ENCODE measurements at places on chromosomes 2 and 18.

DNA sequence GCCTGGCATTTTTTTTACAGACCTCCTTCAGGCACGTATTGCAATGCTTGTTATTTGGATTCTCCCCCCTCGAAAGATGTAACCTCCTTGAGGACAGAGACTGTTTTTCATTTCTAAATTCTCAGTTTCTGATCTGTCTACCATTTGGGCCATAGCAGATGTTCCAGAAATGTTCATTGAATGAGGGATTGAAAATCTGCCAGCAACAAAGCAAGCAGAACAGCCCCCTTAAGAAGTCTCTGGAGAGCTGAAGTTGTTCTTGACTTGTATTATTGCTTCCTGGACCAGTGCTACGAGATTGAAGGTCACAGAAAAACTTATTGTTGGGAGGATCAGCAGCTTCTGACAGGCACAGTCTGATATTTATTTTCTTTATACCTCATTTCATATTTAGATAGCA lies 355.5 kb downstream of the EPHA4 start:
- no peak for DNase-seq

GRCh38 chr2:85900366-85900765 lies 11.6 kb upstream of the ST3GAL5 start:
- DNase-seq: no peak

GRCh38 chr2:67854798-67855197 lies 208.0 kb downstream of the C1D start:
- DNase-seq: no peak

DNA sequence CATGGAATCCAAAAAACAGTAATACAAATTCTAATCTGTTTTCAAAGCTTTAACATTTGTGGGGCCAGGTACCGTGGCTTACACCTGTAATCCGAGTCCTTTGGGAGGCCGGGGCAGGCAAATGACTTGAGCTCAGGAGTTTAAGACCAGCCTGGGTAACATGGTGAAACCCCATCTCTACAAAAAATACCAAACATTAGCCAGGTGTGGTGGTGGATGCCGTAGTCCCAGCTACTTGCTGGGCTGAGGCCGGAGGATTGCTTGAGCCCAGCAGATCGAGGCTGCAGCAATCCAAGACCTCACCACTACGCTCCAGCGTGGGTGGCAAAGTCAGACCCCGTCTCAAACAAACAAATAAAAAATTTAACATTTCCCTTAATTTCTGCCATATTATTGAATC lies 74.3 kb upstream of the SALL3 start:
- no peak for DNase-seq

GRCh38 chr2:216188559-216188850 lies 79.4 kb downstream of the XRCC5 start:
- no peak for DNase-seq

GRCh38 chr18:67261931-67262552 lies 254.5 kb downstream of the DSEL start:
- no peak for DNase-seq

GRCh38 chr2:9697909-9698308 lies 67.1 kb upstream of the YWHAQ start:
- no peak for DNase-seq

DNA sequence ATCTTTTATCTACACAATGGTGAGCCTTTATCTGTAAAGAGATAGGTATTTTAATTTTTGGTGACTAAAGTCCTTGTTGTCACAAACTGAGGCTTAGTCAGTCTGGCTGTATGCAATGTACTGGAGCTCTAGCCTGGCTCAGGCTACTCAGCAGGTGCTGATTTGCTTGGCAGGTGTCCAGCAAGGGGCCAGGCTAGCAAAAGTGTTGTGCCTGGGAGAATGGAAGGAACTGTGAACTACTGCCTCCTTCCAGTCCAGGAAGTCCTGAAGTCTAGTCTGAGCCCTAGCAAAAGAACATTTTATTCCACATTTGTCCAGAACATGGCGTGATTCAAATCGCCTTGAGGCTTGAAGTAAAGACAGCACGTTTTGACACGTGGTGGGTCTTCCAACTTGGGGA lies 260.5 kb downstream of the CCDC85A start:
- DNase-seq: no peak

- no peak for DNase-seq
These were observed 1387.1 kb upstream of the TMEFF2 start for GRCh38 chr2:193581807-193582206.

- no peak for DNase-seq
These were observed 39.9 kb downstream of the MAP3K2 start for GRCh38 chr2:127347734-127348392.

- DNase-seq: no peak
These were observed 61.5 kb downstream of the TNS1 start for GRCh38 chr2:217941339-217941738.

DNA sequence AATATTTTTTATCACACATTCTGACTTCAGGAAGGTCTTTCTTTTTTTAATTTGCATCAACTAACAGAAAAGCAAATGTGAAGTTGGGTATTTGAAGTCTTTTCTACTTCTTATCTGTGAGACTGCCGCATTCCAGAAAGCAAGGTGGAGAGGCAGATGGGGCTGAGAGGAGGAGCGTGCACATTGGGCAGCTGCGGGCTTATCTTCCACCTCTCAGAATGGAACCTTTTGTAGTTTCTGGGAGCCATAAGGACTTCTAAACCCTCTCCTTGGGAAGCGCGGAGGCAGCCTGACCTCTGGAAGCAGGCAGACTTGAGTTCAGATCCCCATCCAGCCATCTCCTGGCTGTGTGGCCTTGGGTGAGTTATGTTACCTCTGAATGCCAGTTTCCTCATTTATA lies 3.9 kb downstream of the MAPRE3 start:
- no peak for DNase-seq

DNA sequence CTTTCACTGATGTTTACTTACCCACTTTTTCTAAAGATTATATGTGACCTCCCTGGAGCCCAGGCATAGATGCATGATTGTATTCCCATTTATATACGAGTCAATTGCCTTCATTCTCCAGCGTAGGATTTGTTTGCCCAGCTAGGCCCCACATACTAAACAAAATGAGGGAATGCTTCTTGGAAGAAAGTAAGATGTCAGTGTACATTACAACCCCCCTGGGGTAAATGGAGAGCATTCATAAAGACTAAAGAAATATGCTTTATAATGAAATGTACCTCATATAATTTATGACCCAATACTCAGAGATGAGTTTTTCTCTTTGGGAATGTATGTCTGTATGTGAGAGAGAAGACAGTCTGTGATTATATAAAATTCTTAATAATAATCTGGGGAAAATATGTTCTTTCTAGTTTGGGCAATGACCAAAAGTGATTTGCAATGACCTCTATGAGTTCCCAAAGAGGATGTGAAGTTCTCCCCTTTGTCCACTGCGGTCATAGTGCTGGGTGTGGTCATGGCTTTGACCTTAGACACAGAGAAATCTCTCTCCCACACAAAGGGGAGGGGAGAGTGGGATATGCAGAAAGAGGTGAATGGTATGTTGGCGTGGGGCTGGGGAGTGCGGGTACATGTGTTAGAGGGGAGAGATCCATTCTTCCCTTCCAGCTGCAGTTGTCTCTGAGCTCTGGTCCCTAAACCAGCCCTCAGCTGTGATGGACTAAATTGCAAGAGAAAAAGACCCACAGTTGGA lies 175.6 kb downstream of the EN1 start:
- DNase-seq: no peak

- DNase-seq: no peak
These were observed 317.6 kb upstream of the NCKAP5 start for GRCh38 chr2:133885847-133886246.

GRCh38 chr18:23487738-23488570 lies 15.4 kb upstream of the RMC1 start:
- no peak for DNase-seq

DNA sequence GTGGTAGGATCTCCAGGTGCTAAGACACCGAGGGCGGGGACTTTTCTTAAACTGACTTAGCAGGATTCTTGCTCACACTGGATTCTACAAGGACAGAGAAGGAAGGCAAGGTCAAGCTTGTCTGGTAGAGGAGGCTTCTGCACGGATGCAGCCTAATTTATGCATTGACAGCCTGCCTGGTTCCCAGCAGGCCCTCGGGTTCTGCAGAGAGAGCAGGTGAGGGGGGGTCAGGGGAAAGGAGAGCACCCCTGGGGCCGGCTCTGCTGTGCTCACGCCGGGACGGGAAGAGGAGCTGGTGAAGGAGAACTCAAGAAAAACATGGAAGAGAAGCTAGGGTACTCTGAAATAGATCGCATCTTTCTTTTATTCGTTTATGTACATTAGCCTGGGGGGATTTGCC lies 46.4 kb downstream of the ADI1 start:
- DNase-seq: no peak

DNA sequence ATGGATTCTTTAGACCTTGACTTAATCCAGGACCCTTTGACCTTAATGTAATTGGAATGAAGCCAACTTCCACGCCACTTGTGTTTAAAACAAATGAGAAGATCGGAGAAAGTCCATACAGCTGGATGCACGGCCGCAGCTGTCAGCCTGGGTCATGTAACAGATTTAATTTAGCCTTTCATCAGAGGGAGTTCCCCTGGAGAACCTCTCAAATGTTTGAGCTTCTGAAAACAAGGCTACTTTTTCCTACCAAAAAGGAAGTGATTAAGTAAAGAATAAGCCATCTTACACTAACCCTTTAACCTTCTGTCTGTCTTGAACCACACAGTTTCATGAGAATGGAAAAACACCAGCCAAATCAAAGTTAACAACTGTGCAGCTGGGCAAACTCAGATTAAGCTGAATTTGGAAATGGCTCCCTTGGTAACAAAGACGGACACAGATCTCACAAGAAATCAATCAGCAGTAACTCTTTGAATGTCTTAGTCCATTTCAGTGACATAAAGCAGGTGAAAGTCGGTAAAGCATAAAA lies 103.6 kb downstream of the DOCK10 start:
- DNase-seq: no peak

All from NCI-H1694 treated with DMSO at 0.1 percent for 48 hours (cell line).